ENCODE measurements at places on chromosomes 7 and 10. TPM values are rescaled to one million over a fixed set of nuclear protein-coding genes. Genes with fewer than 3 reads are reported as not detected.

Gene CPEB3
- total RNA-seq: 0.94 TPM

Gene CASP7
- total RNA-seq: 54.1 TPM

Gene FAM25C
- total RNA-seq: not detected

Gene RASSF4
- total RNA-seq: 14.3 TPM

Gene CRPPA
- total RNA-seq: 0.85 TPM

Gene SSC4D
- 0.47 TPM for total RNA-seq

Gene PROSER2
- total RNA-seq: 5.0 TPM

Gene SHH
- total RNA-seq: 0.38 TPM

Gene RNLS
- 1.5 TPM for total RNA-seq

Gene GRM3
- total RNA-seq: not detected

Gene ADRA2A
- total RNA-seq: 0.18 TPM

Gene ATOH7
- total RNA-seq: not detected

Gene ARHGEF35
- total RNA-seq: 0.56 TPM

Gene PRLHR
- total RNA-seq: not detected

Gene ASAH2B
- 1.6 TPM for total RNA-seq

Gene ZPBP
- total RNA-seq: not detected

Gene CPN1
- total RNA-seq: not detected

Gene GNAI1
- 21.4 TPM for total RNA-seq

Gene HOXA10
- total RNA-seq: 0.36 TPM

Gene CALHM1
- not detected for total RNA-seq

Gene TUBAL3
- total RNA-seq: 0.18 TPM

Gene RADIL
- total RNA-seq: 1.0 TPM

Gene NODAL
- not detected for total RNA-seq

Gene TMEM176B
- 0.09 TPM for total RNA-seq

Gene SFTPA1
- not detected for total RNA-seq

Gene CLRN3
- total RNA-seq: 0.09 TPM

Gene FBXO24
- 0.09 TPM for total RNA-seq

Gene NCF1
- total RNA-seq: not detected

Gene CALML3
- not detected for total RNA-seq

Gene OR6B1
- not detected for total RNA-seq

Gene GNGT1
- total RNA-seq: not detected

Gene MACC1
- under 0.01 TPM for total RNA-seq

Gene HOXA11
- 0.09 TPM for total RNA-seq

Gene SUN3
- total RNA-seq: not detected

Gene GNAT3
- not detected for total RNA-seq

Gene AS3MT
- 0.09 TPM for total RNA-seq

Gene SDHAF3
- 5.5 TPM for total RNA-seq

Gene PAPOLB
- under 0.01 TPM for total RNA-seq

Gene FAM221A
- 5.0 TPM for total RNA-seq

Gene SEMA3A
- 47.7 TPM for total RNA-seq

Gene CTAGE8
- not detected for total RNA-seq

Gene FEZF1
- not detected for total RNA-seq

Gene CLEC2L
- total RNA-seq: not detected

Gene KCTD7
- total RNA-seq: 4.1 TPM

Gene PTPN20
- not detected for total RNA-seq

Gene MRPS16
- total RNA-seq: 67.1 TPM

Gene PAX4
- total RNA-seq: not detected

Gene UNC5B
- 23.7 TPM for total RNA-seq

Gene MRC1
- total RNA-seq: 8.8 TPM

Gene SPACDR
- 1.3 TPM for total RNA-seq

Gene ITIH5
- total RNA-seq: not detected

Gene ADAM8
- 0.18 TPM for total RNA-seq

Gene TMEM270
- total RNA-seq: not detected

Gene ANKRD16
- 5.8 TPM for total RNA-seq

Gene ADO
- 17.8 TPM for total RNA-seq

Gene DPP6
- total RNA-seq: not detected

Gene FGL2
- 3.1 TPM for total RNA-seq

All from endothelial cell of coronary artery (primary cell).